Activated CD4-positive, alpha-beta memory T cell treated with anti-CD3 and anti-CD28 coated beads for 36 hours (primary cell): ENCODE measurements at places on chromosomes 4 and X.

- DNase-seq, result no peak
These were observed 12.8 kb downstream of the AFF1 start for GRCh38 chr4:86947501-86948120.

DNA sequence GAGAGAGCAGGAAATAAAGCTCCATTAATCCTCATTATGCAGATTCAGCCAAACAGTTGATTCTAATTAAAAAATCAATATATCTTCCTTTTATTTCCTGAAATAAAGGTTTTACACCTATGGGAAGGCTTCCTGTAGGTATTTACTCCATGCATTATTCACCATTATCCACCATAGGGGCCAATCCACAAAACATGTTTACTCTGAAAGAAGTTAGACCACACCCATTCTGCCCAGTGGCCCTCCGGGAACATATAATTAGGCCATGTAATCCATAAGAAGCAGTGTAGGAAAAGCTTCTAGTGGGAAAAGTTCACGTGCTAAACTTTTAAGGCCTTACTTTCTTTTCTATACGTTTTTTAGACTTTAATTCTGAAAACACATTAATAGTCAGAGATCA is 57.7 kb downstream of the SAT1 start:
- DNase-seq, result no peak

- no peak for DNase-seq
These were observed 103.9 kb upstream of the MAGEB2 start for GRCh38 chrX:30111431-30111830.

DNA sequence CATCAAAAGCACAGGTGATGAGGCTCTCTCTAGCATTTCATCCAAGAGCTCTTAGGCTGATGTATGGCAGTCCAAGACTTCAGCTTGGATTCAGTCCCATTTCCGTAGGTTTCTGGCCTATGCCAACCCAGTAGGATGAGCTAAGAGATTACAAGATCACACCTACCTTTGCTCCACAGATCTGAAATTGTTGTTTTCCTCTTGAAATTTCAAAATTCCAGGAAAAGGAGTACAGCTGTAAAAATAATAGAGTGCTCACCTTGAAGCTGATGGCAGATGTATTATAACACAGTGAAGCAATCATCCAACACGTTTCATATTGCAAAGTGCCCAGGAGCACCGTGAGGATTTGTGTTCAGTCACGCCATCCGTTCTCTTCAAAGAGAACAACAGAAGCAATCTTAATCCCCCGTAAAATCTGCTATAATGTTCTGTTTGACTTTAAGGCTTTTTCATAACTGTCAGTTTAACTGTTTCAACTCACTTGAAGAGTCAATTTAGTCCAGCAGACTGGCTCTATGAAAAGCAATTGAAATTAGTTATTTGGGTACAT is 137.5 kb downstream of the CPE start:
- no peak for DNase-seq

DNA sequence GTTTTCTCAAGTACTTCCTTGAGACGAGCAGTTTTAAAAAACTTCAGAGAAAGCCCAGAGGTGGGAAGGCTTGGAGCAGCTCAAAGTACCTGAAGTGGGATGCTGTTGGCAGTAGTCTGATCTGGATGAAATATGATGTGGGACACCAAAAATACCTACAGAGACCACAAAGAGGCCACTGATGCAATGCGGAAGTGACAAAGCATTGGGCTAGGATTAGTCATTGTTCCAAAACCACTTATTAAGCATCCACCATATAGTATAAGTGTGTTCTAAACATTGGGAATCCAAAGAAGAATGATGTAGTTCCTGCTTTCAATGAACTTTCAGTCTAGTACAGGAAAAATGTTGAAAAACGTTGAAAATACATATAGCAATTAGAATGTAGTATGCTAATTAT is 386.1 kb upstream of the CNKSR2 start:
- no peak for DNase-seq

DNA sequence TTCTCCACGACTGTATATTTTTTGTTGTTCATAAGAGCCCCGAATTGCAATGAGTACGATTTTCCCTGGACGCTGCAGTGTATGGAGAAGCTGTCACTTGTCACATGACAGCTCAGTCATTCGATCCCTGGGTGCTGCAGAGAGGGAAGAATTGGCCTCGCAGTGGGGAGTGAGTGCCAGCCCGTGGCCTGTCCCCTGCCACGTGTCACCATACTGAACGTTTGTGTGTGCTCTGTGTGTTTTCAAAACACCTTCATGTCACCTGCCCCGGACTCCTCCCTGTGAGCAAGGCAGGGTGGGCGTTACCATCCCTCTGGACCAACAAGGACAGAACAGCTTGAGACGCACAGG is 77.9 kb downstream of the TBL1X start:
- no peak for DNase-seq

GRCh38 chr4:19880206-19880605 is 371.5 kb upstream of the SLIT2 start:
- DNase-seq, result no peak

DNA sequence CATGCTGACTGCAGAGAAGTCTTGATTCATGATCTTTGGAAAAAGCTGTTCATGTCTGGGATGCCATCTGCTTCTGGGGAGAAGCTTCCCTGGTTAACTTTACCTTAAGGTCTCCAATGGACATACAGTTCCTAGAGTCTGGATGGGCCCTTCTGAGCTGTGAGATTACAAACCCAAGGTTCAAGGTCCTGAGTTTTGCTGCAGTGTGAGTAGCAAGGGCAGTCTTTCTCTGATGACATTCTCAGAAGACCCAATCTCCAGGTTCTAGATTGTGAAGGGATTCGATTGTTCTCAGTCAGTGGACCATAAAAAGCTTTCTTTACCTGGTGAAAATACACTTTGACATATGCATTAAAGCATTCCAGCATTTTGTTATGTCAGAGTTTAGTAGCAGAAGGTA is 179.2 kb downstream of the AASDH start:
- DNase-seq, result no peak

GRCh38 chr4:101065935-101066485 is 281.3 kb downstream of the PPP3CA start:
- no peak for DNase-seq

- no peak for DNase-seq
These were observed 448.3 kb upstream of the SLIT2 start for GRCh38 chr4:19803406-19803805.

GRCh38 chr4:149466446-149466845 is 349.2 kb downstream of the IQCM start:
- no peak for DNase-seq

DNA sequence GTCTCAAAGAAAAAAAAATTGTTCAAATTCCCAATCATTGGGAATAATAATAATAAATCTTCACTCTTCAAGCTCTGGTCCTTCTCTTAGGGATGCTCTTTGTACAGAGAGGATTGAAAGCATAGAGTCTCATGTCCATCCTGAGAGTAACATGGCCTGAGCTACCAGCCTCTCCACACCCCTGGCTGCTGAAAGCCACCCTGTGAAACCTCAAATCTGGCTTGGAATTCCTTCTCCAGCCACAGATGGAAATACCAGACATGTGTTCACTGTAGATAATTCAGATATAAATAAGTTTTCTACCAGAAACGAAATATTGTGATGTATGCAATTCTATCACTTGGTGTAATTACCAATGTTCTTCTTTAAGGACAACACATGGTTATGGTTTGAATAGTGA is 140.6 kb downstream of the ARSF start:
- DNase-seq, result no peak

DNA sequence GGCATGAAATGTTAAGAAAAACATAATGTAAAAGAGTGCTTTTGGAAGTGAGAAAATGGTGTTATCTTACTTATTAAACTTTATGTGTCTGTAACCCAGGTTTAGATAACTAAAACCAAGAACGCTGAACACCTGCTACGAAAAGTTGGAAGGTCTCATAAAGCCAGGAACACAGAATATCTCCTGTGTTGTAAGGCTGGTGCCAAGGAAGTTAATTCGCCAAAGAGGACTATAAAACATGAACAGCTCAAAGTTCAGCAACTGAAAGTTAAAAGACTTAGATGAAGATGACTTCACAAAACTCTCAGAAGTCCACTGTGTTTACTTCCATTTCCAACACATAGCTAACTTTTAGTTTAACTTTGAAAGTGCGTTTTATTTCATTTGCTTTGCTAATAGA is 54.3 kb downstream of the GPRIN3 start:
- no peak for DNase-seq

- DNase-seq, result no peak
These were observed 1.1 kb downstream of the LIN54 start for GRCh38 chr4:83009529-83009928.

DNA sequence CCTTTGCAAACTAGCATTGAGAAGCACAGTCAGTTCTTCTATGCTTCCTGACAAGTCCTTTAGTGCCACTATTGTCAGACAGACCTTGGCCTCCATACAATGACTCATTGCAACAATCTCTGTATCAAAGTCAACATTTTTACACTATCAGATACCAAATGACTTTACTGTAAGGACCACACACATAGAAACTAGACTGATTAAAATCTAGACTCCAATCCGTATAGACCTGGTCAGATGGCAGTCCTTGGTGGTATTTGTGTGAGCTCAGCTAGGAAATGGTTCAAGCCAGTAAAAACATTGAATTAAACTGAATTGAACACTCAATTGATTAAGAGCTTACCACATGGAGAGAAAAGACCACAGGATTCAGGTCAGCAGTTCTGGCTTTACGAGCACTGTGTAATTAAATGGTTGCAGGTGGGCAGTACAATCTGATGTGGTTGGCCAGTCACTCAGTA is 549.8 kb upstream of the LCORL start:
- DNase-seq, result no peak

GRCh38 chr4:63430105-63430504 is 979.1 kb downstream of the TECRL start:
- no peak for DNase-seq

GRCh38 chrX:15242899-15243555 is 26.9 kb downstream of the ASB9 start:
- DNase-seq, result peak; percentile 36

DNA sequence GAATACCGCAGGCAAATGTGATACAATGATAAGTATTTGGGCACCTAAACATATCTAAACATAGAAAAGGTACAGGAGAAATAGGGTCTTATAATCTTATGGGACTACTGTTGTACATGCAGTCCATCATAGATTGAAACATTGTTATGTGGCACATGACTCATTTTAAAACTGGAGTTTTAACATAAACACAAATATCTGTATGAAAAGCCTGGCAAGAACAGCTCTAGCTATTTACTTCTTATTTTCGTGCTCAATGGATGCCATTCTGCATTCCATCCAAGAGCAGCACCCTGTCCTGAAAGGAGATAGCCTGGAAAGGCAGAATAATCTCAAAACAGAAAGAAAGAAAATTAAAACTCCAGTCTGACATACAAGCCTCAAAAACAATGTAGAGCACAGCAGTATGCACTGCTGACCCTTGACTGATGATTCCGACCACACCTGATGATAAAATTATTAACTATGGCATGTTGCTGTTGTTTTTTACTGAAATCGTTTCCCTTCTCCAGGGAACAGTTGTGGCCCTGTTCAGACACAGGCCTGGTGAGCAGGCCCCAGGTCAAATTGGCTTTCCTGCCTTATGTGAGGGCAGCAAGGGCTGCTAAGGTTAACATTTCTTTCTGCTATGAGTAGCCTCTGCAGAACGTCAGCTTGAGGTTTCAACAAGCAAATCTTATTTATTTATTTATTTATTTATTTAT is 152.7 kb downstream of the APBB2 start:
- DNase-seq, result no peak

DNA sequence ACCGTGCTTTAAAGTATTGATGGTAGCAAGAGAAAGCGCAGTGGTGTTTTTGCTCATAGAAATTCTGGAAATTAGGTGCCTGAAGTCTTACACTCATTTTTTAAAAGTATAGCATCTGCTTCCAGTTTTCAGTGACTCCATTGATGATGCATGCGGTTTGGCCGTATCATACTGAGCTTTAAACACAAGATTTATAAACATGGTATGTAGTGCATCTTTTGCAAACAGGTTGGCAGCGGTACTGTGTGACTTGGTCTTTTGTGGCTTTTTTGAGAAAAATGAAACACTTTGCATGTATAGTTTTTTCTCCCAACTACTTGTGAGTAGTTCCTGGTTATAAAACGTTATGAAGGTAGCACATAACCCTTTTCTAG is 2.0 kb downstream of the DDX3X start:
- DNase-seq, result peak; percentile 48

- DNase-seq, result no peak
These were observed 120.6 kb upstream of the EDNRA start for GRCh38 chr4:147360301-147360700.

DNA sequence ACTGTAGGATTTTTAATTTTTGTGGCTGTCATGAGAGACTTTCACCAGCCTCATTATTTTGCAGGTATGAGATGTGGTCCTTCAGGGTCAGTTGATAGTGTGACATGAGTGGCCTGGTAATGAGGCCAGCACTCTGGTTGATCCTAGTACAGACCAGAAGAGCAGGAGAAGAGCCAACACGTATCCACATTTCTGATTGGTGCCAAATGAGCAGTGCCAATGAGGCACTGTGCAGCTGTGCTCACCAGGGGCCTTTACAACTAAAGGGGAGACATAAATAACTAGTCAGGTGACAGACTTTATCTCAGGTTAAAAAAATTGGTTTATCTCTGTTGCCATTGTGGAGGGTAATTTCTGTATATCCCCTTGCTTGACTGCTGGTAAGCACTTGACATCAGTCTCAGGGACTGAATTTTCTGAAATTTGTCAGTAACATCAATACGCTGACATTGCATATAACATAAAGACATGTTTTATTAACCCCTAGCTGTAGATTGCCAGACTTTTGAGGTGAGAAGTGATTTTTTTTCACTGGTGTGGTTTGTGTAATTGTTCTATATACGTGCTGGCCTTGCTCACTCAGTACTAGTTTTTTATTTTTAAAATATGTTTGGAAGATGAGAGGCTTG is 101.2 kb downstream of the AFF1 start:
- no peak for DNase-seq

DNA sequence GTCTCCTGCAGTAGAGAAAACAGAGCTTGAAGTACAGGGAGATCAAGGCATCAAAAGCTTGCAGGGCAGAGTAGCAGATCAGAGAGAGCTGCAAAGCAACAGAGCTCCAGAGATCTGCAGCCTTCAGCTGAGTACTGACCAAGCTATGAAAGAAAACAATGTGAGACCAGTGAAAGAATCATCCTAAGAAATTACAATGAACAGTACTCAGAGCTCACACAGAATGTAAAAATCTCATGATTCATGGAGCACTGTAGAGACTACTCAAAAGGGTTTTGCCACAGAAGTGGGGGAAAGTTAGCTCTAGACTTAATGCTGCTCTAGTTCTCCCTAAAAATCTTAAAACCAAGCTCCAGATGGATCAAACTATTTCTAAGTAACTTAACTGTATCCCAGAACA is 80.0 kb upstream of the MAB21L2 start:
- DNase-seq, result no peak

- no peak for DNase-seq
These were observed 2.9 kb downstream of the WDR13 start for GRCh38 chrX:48600226-48600625.

DNA sequence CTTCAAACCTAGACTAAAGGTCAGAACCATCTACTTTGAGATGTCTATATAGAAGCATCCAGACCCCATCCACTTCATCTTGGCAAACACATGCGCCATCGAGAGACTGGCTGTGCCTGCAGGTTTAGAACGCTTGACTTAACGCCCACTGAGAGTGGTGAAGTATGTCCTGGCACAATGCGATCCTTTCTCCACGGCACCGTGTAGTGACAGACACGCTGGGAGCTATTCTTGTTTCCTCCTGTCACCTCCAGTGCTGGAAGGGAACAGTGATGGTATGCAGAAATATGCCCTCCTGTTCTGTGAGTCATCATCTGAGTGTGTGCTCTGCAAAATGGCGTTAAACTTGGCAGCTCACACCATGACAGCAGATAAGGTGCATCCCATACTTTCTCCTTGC is 330.2 kb downstream of the NLGN4X start:
- no peak for DNase-seq

GRCh38 chrX:139204898-139205667 is 325.5 kb upstream of the F9 start:
- DNase-seq, result peak; percentile 26
